Caco-2 (cell line): ENCODE measurements at places on chromosomes 7 and 10.

- H3K36me3 ChIP-seq: no peaks in the 10 kb centered on the region
- peaks cover 14% of the 10 kb centered on the region for H3K4me1 ChIP-seq
- no peak overlapping the region for H3K27ac ChIP-seq
- DNase-seq: peak; percentile 26
- no peak overlapping the region for H3K4me3 ChIP-seq
Observed at GRCh38 chr7:95840953-95841950, 68.9 kb downstream of the DYNC1I1 start.

- no peaks in the 10 kb centered on the region for H3K36me3 ChIP-seq
- no peaks in the 10 kb centered on the region; the same call in none of the 2 replicates for H3K27me3 ChIP-seq
- H3K4me3 ChIP-seq: no peak overlapping the region
Observed at GRCh38 chr10:69874449-69874848, 72.7 kb downstream of the COL13A1 start.

- no peaks in the 10 kb centered on the region; the same call in 1 of the 2 replicates for H3K27me3 ChIP-seq
- DNase-seq: no peak
- H3K4me3 ChIP-seq: no peak overlapping the region
- no peaks in the 10 kb centered on the region for H3K4me1 ChIP-seq
- no peaks in the 10 kb centered on the region for H3K36me3 ChIP-seq
Observed at GRCh38 chr7:49669692-49670260, 103.7 kb upstream of the VWC2 start.

DNA sequence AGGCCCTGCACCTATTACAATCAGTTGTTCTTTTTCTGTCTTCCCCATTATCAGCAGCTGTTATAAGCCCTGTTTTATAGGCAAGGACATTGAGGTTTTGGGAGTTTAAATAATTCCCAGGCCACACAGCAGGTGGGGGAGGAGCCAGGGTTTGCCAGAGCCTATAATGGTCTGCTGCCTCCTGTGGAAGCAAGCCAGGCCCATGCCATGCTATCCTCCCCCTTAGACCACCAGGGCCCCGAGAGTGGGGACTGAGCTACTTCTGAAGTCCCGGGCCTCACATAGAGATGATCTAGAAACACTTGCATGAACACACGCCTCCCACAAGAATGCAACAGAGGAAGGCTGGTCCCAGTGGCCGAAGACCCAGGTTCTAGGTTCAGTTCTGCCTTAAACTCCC lies 141.7 kb downstream of the SH3PXD2A start:
- peaks cover 21% of the 10 kb centered on the region for H3K4me1 ChIP-seq
- no peaks in the 10 kb centered on the region for H3K27me3 ChIP-seq
- no peak overlapping the region for H3K4me3 ChIP-seq
- 0 out of 2 replicates have a peak, but pooled peaks cover 2% of the 10 kb centered on the region for H3K36me3 ChIP-seq
- no peak for DNase-seq

DNA sequence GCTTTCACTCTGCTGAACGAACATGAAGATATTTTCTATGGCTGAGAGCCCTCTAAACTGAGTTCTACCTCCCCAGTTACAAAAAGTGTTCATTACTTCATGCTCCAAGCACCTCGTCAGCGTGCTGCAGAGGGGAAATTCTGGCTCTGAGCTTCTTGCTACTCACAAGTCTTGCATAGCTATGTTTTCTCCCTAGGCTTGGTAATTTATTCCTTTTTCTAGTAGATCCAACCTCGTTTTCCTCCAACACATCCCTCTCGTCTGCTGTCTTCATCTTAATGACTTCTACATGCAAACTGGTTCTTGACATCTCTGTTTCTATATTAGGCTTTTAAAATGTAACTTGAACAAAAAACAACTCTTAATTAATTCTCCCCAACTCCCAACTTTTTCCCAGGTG lies 1034.5 kb downstream of the REEP3 start:
- no peak overlapping the region for H3K4me3 ChIP-seq
- H3K27ac ChIP-seq: no peak overlapping the region
- no peaks in the 10 kb centered on the region for H3K27me3 ChIP-seq
- no peaks in the 10 kb centered on the region for H3K4me1 ChIP-seq

DNA sequence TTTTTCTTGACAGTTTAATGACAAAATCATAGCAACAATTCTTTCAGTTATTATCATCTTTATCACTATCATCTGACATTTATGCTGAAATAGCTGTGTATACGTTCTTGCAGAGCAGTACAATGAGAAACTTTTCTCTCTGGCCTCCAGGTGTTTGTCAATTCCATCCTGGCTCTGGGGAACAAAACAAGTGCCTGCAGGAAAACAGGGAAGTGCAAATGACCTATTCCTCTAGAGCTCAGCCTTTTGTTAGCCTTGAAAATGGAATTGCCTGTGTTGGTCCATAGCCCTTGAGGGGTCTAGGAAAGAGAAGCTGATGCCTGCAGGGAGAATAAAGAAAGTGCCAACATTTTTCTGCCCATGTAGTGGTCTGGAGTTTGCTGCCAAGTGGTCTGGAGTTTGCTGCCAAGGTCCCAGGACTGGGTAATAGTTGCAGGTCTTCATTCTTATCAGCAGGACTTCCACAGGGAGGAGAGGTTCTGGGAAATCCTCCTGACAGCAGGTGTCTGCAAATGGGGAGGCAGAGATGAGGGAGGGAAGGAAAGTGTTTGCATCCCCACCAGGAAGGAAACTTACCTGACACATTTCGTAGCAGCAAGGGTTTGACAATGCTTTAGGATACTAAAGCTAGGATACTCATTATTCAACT lies 10.1 kb upstream of the CSTF2T start:
- no peak for DNase-seq
- no peak overlapping the region for H3K4me3 ChIP-seq
- no peaks in the 10 kb centered on the region for H3K4me1 ChIP-seq
- no peaks in the 10 kb centered on the region; the same call in 1 of the 2 replicates for H3K27me3 ChIP-seq
- no peaks in the 10 kb centered on the region; the same call in 1 of the 2 replicates for H3K36me3 ChIP-seq
